ENCODE measurements at places on chromosomes 4 and X.

DNA sequence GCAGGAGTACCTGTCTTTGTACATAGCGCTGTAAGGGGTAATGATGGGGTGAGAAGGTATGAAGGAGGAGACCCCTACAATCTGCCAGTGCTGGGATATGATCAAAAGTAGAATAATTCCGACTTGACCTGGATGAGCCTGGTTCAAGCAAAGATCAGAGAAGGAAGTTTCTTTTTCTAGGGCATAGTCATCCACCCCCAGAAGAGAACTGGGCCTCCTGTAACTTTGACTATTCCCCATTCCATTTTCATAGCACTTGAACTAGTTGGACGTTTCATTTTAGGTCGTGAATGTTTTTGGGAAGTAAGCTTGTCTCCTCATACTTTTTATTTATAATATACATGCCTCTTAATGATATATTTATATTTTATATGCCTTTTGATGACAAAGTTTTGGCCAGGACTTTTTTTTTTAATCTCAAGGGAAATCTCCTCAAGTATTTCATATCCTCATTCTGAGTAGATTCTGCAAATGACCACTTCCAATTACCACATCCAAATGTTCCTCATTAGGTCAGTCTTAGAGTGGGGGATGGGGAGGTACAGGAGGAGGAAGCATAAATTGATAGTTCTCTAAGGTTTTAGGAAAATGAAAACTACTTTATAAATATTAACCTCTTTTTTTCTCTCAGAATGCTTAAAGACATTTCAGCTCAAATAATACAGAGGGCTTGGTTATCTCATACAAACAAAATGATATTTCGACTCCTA is 3.5 kb downstream of the CXorf58 start:
- no peak overlapping the region for H3K4me3 ChIP-seq
- DNase-seq = no peak
- no peak overlapping the region for H3K27ac ChIP-seq
- no peaks in the 10 kb centered on the region for H3K36me3 ChIP-seq

- H3K27me3 ChIP-seq = no peaks in the 10 kb centered on the region
- no peaks in the 10 kb centered on the region for H3K4me1 ChIP-seq
- no peaks in the 10 kb centered on the region for H3K36me3 ChIP-seq
- DNase-seq = no peak
- H3K4me3 ChIP-seq = no peak overlapping the region
Measured at GRCh38 chrX:2837961-2838360, 9.2 kb downstream of the GYG2 start.

- no peak overlapping the region for H3K27ac ChIP-seq
- H3K27me3 ChIP-seq = no peaks in the 10 kb centered on the region
- H3K36me3 ChIP-seq = no peaks in the 10 kb centered on the region
Measured at GRCh38 chr4:185115827-185116232, 27.2 kb upstream of the SLC25A4 start.

- no peaks in the 10 kb centered on the region for H3K4me1 ChIP-seq
- DNase-seq = no peak
- no peaks in the 10 kb centered on the region for H3K36me3 ChIP-seq
- H3K27me3 ChIP-seq = peaks cover 13% of the 10 kb centered on the region
Measured at GRCh38 chrX:138748480-138748879, 37.0 kb upstream of the FGF13 start.

DNA sequence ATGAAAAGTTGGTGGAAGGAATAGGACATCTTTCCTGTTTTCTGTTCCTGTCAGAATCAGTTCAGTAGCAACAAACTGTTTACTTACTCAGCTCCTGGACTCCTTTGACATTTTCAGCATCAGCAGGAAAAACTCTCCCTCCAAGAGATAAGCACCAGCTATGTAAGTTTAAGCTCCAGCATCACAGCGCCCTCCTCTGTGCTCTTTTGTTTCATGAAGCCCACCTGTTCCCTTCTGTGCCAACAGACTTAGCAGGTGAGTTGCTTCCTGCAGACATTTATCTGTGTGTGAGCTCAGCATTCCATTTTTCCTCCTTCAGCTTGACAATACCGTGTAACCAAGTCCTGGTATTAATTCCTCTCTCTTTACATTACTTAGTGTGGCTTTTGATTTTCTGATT is 644.1 kb upstream of the AGA start:
- H3K4me1 ChIP-seq = no peaks in the 10 kb centered on the region
- H3K36me3 ChIP-seq = no peaks in the 10 kb centered on the region
- H3K27ac ChIP-seq = no peak overlapping the region
- DNase-seq = no peak
- no peaks in the 10 kb centered on the region for H3K27me3 ChIP-seq

DNA sequence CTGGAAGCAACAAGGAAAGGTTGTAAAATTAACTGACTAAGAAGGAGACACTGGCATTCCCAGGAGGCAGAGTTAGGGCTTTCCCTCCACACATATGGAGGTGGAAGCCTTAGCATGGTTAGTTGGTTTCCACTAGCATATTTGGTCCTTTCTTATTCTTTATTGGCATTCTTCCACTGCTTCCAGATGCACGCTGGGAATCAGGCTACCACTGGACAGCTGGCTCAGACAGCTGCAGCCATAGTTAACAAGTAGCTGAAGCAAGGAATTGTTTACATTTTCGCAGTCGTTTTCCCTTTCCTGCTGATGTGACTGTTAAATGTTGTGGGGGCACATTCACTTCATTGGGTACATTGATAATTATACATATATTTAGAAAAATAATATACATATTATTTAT is 169.2 kb downstream of the GRIA2 start:
- H3K27ac ChIP-seq = no peak overlapping the region
- no peaks in the 10 kb centered on the region for H3K27me3 ChIP-seq
- DNase-seq = no peak
- H3K4me3 ChIP-seq = no peak overlapping the region

DNA sequence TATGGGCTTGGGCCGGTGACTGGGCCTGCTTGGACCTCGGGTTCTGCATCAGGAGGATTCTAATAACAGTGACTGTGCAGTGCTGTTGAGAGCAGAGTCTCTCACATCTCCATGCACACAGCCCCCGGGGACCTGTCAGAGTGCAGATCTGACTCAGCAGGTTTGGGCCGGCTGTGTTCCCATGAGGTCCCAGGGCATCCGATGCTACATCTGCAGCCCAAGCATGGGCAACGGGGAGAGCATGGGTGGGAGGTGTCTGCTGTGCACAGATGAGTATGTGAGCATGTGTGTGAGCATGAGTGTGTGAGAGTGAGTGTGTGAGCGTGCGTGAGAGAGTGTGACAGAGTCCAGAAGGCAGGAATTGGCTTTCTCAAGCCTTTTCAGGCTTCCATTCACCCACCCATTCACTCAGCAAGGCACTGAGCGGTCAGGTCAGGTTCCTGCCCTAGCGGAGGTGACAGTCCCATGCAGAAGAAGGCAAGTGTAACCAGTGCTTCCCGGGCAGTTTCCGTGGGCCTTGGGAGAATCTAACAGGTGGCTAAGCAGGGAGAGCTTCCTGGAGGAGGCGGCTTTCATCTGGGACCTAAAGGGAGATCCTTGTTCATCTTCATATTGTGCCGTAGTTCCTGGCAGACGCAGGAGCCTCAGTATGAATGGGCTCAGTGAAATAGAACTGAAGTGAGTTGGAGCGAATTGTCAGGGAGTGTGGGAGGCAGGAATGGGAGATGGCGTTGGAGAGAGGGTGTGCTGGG is 62.6 kb downstream of the SORCS2 start:
- H3K27ac ChIP-seq = no peak overlapping the region
- no peaks in the 10 kb centered on the region for H3K36me3 ChIP-seq
- H3K4me3 ChIP-seq = no peak overlapping the region
- no peaks in the 10 kb centered on the region for H3K27me3 ChIP-seq

- no peak overlapping the region for H3K4me3 ChIP-seq
- H3K36me3 ChIP-seq = no peaks in the 10 kb centered on the region
- H3K4me1 ChIP-seq = no peaks in the 10 kb centered on the region
- no peak for DNase-seq
- H3K27ac ChIP-seq = no peak overlapping the region
- no peaks in the 10 kb centered on the region for H3K27me3 ChIP-seq
Measured at GRCh38 chr4:184275766-184276165, 58.1 kb upstream of the ENPP6 start.

- no peak for DNase-seq
- no peaks in the 10 kb centered on the region for H3K4me1 ChIP-seq
- H3K4me3 ChIP-seq = no peak overlapping the region
Measured at GRCh38 chr4:52728691-52729240, 22.5 kb downstream of the ERVMER34-1 start.

Data from tibial nerve (tissue), 4 donors.